Activated CD4-positive, alpha-beta T cell treated with anti-CD3 and anti-CD28 coated beads, Interleukin-2, amount 50 U/mL, for 16 hours (primary cell): ENCODE measurements at places on chromosomes 12 and 14.

DNA sequence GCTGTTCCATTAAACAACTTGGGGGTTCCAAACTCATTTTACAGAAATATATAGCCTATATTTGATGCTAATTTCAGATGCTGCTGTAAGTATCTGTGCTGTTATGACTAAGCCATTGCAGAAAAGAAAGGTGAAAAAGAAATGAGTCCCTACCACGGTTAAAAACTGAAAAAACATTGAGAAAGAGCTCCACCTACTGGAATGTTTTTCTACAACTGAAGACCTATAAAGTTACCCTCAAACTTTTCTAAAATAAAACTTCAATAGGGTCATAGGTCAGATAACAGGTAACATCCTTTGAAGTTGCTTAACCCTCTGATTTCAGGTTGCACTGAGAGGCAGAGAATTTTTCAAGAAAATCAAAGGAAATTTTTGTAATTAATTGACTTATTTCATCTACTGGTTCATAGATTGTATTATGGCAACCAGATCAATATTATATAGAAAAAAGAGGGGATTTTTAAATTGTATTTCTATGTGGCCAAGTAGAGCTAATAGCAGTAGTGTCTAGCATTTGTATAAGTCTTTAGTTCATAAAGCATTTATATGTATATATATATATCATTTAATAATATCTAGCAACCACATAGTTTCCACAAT lies 279.9 kb downstream of the RPS29 start:
- peak; percentile 54 for DNase-seq

GRCh38 chr12:120965534-120966091 lies 12.7 kb upstream of the HNF1A start:
- DNase-seq: no peak

DNA sequence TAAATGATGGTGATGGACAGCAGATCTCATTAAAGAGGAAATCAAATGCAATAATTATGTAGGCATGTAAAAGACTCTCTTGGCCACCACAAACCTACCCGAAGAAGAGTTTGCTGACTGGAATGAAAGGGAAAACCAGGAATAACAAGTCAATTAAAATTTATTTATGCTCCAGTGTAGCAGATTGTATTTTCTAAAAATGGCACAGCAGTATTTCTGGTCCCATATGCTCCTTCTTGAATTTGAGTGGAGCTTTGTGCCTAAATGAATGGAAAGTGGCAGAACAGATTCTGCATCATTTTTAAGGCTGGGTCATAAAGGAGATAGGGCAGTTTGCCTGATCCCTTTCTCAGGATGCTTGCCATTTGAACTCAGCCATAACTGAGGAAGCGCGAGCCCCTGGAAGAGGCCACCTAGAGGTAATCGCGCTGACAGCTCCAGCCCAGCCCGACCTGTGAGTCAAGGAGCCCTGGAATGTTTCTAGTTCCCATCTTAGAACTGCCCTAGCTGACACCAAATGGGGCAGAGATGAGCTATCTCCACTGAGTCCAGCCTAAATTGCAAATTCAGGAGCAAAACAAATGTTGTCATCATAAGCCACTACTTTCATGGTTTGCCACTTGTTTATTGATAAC lies 229.2 kb upstream of the TMTC1 start:
- no peak for DNase-seq

- DNase-seq: no peak
Observed at GRCh38 chr12:32824596-32824995, 68.9 kb upstream of the YARS2 start.

DNA sequence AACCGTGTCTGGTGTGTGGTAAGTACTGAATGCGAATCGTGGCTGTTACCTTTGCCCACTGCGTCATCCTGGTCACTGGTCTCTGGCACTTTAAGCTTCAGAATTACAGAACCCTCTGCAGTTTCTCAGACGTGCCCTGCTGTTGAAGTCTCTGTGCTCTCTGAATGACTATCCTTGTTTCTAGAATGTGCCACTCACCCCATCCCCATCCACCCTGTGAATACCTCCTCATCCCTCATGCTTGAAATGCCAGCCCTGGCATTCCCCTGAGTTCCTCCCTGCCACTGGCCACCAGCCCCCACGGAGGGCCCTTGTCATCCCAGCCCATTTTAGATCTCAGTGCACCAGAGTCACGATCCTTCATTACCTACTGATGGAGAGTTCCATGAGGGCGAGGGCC lies 21.3 kb downstream of the TPCN1 start:
- DNase-seq: no peak

- DNase-seq: no peak
Observed at GRCh38 chr12:75236206-75236605, 26.6 kb upstream of the KCNC2 start.

- DNase-seq: no peak
Observed at GRCh38 chr14:31251028-31251958, 43.7 kb upstream of the HECTD1 start.
